ENCODE measurements at places on chromosomes 3 and 15. TPM values are rescaled to one million over a fixed set of nuclear protein-coding genes. Genes with fewer than 3 reads are reported as not detected.

KIF15 gene
- 1.5 TPM for total RNA-seq

SOX14 gene
- total RNA-seq, result not detected

PCLAF gene
- 2.5 TPM for total RNA-seq

SMAD6 gene
- total RNA-seq, result 2.7 TPM

CDC25A gene
- total RNA-seq, result 4.6 TPM

RBPMS2 gene
- total RNA-seq, result 10.6 TPM

IQCF5 gene
- not detected for total RNA-seq

TRIM42 gene
- not detected for total RNA-seq

OR5H1 gene
- not detected for total RNA-seq

IL20RB gene
- total RNA-seq, result 22.0 TPM

ELL3 gene
- total RNA-seq, result 3.8 TPM

SYNPR gene
- not detected for total RNA-seq

SH2D7 gene
- not detected for total RNA-seq

SLC9A9 gene
- 1.5 TPM for total RNA-seq

SHC4 gene
- total RNA-seq, result 2.7 TPM

CHRD gene
- 3.4 TPM for total RNA-seq

CSPG5 gene
- total RNA-seq, result 1.2 TPM

CRTC3 gene
- total RNA-seq, result 21.4 TPM

ECE2 gene
- not detected for total RNA-seq

ATP13A3 gene
- total RNA-seq, result 79.2 TPM

OCA2 gene
- total RNA-seq, result 2.4 TPM

MUC13 gene
- total RNA-seq, result not detected

FBXO40 gene
- not detected for total RNA-seq

CHL1 gene
- not detected for total RNA-seq

CDHR4 gene
- not detected for total RNA-seq

HCLS1 gene
- total RNA-seq, result 1.0 TPM

CD80 gene
- not detected for total RNA-seq

FRG2C gene
- total RNA-seq, result not detected

SLC28A1 gene
- not detected for total RNA-seq

DNAH12 gene
- 0.23 TPM for total RNA-seq

CSPG4 gene
- total RNA-seq, result 26.9 TPM

LRRC2 gene
- 0.36 TPM for total RNA-seq

AADACL2 gene
- total RNA-seq, result not detected

PLAAT1 gene
- 3.9 TPM for total RNA-seq

CTXND1 gene
- total RNA-seq, result not detected

LIPH gene
- 6.4 TPM for total RNA-seq

SCN5A gene
- total RNA-seq, result 2.3 TPM

PLCH1 gene
- total RNA-seq, result 0.65 TPM

ZNF660 gene
- 5.5 TPM for total RNA-seq

HTD2 gene
- total RNA-seq, result 7.7 TPM

CCK gene
- not detected for total RNA-seq

SLC27A2 gene
- total RNA-seq, result not detected

CLDN16 gene
- total RNA-seq, result 0.50 TPM

SERINC4 gene
- total RNA-seq, result not detected

CELF6 gene
- total RNA-seq, result not detected

DYNLT2B gene
- total RNA-seq, result 13.0 TPM

SIDT1 gene
- not detected for total RNA-seq

NANOGP8 gene
- not detected for total RNA-seq

DHX36 gene
- 70.4 TPM for total RNA-seq

FEZF2 gene
- not detected for total RNA-seq

RNF111 gene
- total RNA-seq, result 44.1 TPM
